Neuronal stem cell (in vitro differentiated cells): ENCODE measurements at places on chromosomes 2 and 18.

DNA sequence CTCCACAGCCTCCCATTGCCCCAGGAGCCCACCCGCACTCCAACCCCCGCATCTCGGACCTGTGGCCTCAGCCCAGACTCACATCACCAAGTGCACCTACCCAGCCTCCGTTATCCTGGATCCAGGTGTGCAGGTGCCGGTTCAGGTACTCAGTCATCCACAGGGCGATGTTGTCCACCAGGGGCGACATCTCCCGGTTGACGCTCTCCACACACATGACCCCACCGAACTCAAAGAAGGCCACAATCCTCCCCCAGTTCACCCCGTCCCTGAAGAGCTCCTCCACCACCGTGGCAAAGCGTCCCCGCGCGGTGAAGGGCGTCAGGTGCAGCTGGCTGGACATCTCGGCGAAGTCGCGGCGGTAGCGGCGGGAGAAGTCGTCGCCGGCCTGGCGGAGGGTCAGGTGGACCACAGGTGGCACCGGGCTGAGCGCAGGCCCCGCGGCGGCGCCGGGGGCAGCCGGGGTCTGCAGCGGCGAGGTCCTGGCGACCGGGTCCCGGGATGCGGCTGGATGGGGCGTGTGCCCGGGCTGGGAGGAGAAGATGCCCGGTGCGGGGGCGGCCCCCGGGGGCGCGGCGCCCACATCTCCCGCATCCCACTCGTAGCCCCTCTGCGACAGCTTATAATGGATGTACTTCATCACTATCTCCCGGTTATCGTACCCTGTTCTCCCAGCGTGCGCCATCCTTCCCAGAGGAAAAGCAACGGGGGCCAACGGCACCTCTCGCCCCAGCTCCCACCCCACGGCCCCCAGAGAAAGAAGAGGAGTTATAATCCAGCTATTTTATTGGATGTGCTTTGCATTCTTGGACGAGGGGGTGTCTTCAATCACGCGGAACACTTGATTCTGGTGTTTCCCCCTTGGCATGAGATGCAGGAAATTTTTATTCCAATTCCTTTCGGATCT, 1.3 kb downstream of the BCL2 start:
- no peak overlapping the region for H3K27ac ChIP-seq
- H3K4me3 ChIP-seq, result peak overlapping the region; percentile 87

DNA sequence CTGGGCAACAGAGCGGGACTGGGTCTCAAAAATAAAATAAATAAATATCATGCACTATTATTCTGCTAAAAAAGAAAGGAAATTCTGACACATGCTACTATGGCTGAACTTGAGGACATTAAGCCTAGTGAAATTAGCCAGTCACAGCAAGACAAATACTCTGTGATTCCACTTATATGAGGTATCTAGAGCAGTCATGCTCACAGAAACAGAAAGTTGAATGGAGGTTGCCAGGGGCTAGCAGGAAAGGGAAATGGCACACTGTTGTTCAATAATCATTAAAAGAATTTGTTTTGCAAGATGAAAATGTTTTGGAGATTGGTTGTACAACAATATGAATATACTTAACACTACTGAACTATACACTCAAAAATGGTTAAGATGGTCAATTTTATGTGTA, 60.8 kb downstream of the NCKAP1 start:
- H3K27me3 ChIP-seq, result no peaks in the 10 kb centered on the region
- DNase-seq, result no peak
- no peak overlapping the region for H3K27ac ChIP-seq
- H3K36me3 ChIP-seq, result peaks cover 97% of the 10 kb centered on the region

- no peaks in the 10 kb centered on the region for H3K27me3 ChIP-seq
- no peak for DNase-seq
- H3K27ac ChIP-seq, result no peak overlapping the region
- peaks cover 11% of the 10 kb centered on the region for H3K4me1 ChIP-seq
- peaks cover 9% of the 10 kb centered on the region for H3K36me3 ChIP-seq
- H3K4me3 ChIP-seq, result no peak overlapping the region
These were observed 13.7 kb upstream of the GAL3ST2 start for GRCh38 chr2:241762933-241763369.

- H3K27me3 ChIP-seq, result no peaks in the 10 kb centered on the region
- DNase-seq, result no peak
- no peak overlapping the region for H3K27ac ChIP-seq
These were observed 46.2 kb downstream of the LBH start for GRCh38 chr2:30277582-30277981.

GRCh38 chr2:30379481-30379880, 67.6 kb upstream of the LCLAT1 start:
- no peak for DNase-seq
- no peaks in the 10 kb centered on the region for H3K27me3 ChIP-seq
- H3K4me1 ChIP-seq, result no peaks in the 10 kb centered on the region
- H3K27ac ChIP-seq, result no peak overlapping the region

DNA sequence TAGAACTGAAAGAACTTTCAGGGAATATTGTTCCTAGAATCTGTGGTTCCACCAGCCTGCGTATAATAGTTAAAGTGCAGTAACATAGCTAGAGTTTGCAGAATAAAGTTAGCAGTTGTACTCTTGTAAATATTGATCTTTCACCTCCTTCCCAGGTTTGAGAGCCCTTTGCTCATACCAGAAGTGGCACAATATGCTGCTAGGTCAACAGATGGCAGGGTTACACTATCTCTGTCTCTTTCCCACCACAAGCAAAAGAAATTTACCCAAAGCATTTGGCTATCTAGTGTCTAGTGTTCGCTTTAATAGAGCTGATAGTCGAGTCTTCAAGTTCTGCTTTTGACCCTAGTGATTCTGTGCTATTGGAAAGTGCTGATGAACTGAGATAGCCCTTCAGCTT, 119.0 kb upstream of the KLHL14 start:
- no peaks in the 10 kb centered on the region for H3K27me3 ChIP-seq
- no peak overlapping the region for H3K27ac ChIP-seq
- DNase-seq, result no peak
- H3K4me3 ChIP-seq, result no peak overlapping the region

DNA sequence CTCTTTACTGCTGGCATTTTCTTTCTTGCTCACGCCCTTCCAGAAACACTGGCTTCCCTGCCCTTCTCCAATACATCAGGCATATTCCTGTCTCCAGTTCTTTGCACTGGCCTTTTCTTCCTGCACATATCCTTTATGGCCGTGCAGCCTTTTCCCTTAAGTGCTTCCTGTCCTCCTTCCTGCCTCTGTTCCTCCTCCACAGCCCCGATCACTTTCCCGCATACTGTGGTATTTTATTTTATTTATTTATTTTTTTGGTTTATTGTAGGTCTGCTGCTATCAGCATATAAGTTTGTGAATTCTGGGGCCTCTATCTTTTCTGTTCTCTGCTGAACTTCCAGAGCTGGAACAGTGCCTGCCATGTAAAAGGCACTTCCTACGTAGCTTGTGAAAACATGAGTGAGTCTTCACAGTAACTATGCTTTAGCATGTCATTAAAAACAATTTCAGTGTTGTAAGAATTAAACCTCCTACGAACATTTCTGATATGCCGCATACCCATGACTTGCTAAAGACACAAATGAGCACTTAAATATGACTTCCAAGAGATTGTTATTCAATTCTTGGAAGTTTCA, 289.1 kb downstream of the TRIB2 start:
- no peak overlapping the region for H3K4me3 ChIP-seq
- H3K4me1 ChIP-seq, result peaks cover 1% of the 10 kb centered on the region
- H3K36me3 ChIP-seq, result no peaks in the 10 kb centered on the region
- H3K27me3 ChIP-seq, result no peaks in the 10 kb centered on the region

GRCh38 chr2:179186126-179186525, 78.5 kb downstream of the SESTD1 start:
- H3K4me3 ChIP-seq, result no peak overlapping the region
- peaks cover under 1% of the 10 kb centered on the region for H3K4me1 ChIP-seq
- no peak overlapping the region for H3K27ac ChIP-seq
- H3K27me3 ChIP-seq, result no peaks in the 10 kb centered on the region
- peaks cover 24% of the 10 kb centered on the region for H3K36me3 ChIP-seq
- DNase-seq, result no peak

- H3K4me3 ChIP-seq, result no peak overlapping the region
- H3K4me1 ChIP-seq, result no peaks in the 10 kb centered on the region
- no peaks in the 10 kb centered on the region for H3K27me3 ChIP-seq
- H3K27ac ChIP-seq, result no peak overlapping the region
These were observed 74.3 kb upstream of the ADAM23 start for GRCh38 chr2:206368933-206369569.

GRCh38 chr18:2872095-2872494, 25.3 kb downstream of the EMILIN2 start:
- no peak overlapping the region for H3K27ac ChIP-seq
- no peaks in the 10 kb centered on the region for H3K36me3 ChIP-seq
- H3K4me1 ChIP-seq, result peaks cover 2% of the 10 kb centered on the region
- no peak for DNase-seq
- H3K4me3 ChIP-seq, result no peak overlapping the region
- H3K27me3 ChIP-seq, result no peaks in the 10 kb centered on the region

DNA sequence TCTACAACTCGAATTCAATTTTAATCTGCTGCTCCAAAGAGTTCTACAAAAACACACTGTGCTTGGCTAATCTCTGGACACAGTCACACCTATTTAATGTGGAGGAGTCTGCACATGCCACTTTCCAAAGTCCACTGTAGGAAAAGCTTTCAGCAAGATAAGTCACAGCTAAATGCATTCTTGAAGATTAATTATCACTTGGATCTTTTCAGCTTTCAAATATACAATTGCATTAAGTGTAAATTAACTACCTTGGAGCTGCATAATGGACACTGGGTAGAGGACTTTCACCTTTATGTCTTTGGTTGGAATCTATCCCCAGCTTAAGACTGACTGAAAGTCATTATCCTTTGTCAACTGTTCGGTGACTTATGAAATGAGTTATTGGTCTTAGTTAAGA, 565.1 kb downstream of the PIK3C3 start:
- H3K36me3 ChIP-seq, result no peaks in the 10 kb centered on the region
- H3K27me3 ChIP-seq, result no peaks in the 10 kb centered on the region
- H3K4me1 ChIP-seq, result no peaks in the 10 kb centered on the region
- H3K27ac ChIP-seq, result no peak overlapping the region

GRCh38 chr2:200834701-200835100, 23.0 kb downstream of the BZW1 start:
- H3K27me3 ChIP-seq, result no peaks in the 10 kb centered on the region
- H3K36me3 ChIP-seq, result no peaks in the 10 kb centered on the region
- no peak overlapping the region for H3K27ac ChIP-seq
- no peaks in the 10 kb centered on the region for H3K4me1 ChIP-seq
- no peak for DNase-seq

DNA sequence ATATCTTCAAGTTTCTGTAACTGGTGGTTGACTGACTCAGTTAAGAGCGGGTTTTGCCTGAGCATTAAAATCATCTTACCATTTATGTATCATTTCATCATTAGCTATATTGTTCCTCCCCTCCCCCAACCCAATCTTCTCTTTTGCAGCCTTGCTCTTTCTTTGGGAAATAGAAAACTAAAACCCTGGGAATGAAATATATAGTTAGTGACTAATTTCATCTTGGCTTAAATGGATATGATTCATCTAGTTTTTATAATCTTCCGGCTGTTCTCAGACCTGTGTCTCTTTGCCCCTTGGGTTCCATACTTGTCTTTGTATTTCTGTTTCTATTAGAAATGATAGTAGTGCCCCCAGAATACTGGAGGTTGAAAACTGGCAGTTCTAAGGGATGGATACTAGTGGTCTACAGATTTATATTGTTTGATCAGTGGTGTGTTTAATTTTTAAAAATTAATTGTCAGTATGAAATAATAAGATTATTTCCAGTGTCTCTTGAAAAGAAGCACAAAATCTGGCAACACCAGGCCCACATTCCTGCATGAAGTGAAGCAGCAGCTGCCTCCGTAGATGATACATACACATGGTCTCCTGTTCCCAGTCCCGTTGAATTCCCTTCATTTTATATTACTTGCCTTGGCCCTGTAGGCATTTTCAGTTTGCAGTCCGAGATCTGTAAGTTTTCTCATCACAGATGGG, 44.5 kb downstream of the PHLPP1 start:
- H3K36me3 ChIP-seq, result no peaks in the 10 kb centered on the region
- H3K27me3 ChIP-seq, result no peaks in the 10 kb centered on the region
- no peak overlapping the region for H3K27ac ChIP-seq
- H3K4me1 ChIP-seq, result peaks cover 11% of the 10 kb centered on the region
- DNase-seq, result no peak

- no peak for DNase-seq
- no peaks in the 10 kb centered on the region for H3K27me3 ChIP-seq
These were observed 418.4 kb upstream of the TRIB2 start for GRCh38 chr2:12298352-12298751.

- H3K4me1 ChIP-seq, result no peaks in the 10 kb centered on the region
- H3K36me3 ChIP-seq, result no peaks in the 10 kb centered on the region
- H3K4me3 ChIP-seq, result no peak overlapping the region
- H3K27ac ChIP-seq, result no peak overlapping the region
These were observed 55.0 kb downstream of the CHST9 start for GRCh38 chr18:27130065-27130630.

DNA sequence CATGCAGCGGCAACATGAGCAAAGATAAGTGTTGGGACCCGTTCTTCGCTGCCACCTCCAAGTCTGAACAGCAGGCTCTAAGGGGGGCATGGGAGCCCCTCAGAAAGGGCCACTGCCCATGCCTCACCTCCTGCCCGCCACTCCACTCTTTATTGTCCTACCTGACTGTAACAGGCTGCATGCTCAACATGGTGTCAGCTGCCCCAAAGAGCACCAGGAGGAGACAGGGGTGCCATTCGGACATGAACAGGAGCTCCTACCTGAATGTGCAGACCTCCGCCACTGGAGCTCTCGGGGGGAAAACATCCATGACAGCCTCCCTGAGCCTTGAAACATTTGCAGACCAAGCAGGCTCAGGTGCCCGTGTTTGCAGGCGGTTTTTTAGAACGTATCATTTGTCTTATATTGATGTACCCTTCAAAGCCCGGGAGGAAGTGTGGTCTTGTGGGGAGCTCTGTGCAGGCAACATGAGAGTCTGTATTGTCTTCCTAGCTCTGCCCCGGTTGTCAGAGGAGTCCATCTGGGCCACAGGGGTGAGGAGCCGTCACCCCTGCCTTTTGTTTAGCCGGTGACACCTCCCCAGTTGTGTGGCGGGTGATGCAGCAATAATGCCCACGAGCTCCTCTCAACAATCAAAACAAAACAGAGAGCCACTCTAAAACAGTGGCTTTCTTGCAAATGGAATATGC, 35.1 kb upstream of the CD8A start:
- no peak for DNase-seq
- no peaks in the 10 kb centered on the region for H3K36me3 ChIP-seq
- H3K4me3 ChIP-seq, result no peak overlapping the region
- H3K4me1 ChIP-seq, result peaks cover 7% of the 10 kb centered on the region
- H3K27me3 ChIP-seq, result no peaks in the 10 kb centered on the region
- H3K27ac ChIP-seq, result no peak overlapping the region
